ENCODE measurements at places on chromosomes 16 and 17. TPM values are rescaled to one million over a fixed set of nuclear protein-coding genes. Genes with fewer than 3 reads are reported as not detected.

Gene BCO1
- not detected for polyA plus RNA-seq

Gene PYY
- not detected for polyA plus RNA-seq

Gene CACNG3
- not detected for polyA plus RNA-seq

GRCh38 chr16:84243732-84244131 lies 3.9 kb upstream of the KCNG4 start:
- DNase-seq: no peak

- peak; percentile 76 for DNase-seq
These were observed 3.6 kb upstream of the MAP3K14 start for GRCh38 chr17:45320349-45320930.

DNA sequence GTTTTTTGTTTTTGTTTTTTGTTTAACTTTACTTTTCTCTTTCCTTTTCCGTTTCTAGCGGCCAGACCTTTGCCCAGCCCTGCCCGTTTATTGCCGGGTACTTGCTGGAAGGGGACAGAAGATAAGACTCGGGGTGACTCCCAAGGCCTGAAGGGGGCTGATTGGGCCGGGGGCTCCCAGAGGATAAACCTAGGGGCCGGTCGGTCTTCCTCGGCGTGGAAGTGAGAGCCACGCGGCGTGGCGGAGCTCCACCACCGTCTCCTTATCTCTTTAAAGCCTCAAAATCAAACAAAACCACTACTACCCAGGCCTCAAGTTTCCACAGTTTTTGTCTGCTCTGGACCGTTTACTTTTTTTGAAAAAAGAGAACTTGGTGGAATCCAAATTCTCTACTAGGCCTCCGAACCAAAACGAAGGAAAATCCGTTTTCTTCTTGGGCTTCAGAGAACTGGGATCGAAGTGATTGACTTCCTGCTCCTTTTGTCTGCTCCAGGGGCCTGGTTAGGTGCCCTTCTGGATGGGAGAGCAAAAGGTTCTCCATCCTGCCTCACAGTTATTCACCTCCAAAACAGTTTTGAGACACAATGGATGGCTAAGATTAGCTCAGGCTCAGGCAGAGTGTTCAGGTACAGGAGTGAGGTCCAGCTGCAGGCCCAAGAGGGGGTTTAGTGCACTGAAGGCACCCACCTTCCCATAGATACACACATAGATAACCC lies 8.5 kb upstream of the HOXB9 start:
- no peak for DNase-seq

DNA sequence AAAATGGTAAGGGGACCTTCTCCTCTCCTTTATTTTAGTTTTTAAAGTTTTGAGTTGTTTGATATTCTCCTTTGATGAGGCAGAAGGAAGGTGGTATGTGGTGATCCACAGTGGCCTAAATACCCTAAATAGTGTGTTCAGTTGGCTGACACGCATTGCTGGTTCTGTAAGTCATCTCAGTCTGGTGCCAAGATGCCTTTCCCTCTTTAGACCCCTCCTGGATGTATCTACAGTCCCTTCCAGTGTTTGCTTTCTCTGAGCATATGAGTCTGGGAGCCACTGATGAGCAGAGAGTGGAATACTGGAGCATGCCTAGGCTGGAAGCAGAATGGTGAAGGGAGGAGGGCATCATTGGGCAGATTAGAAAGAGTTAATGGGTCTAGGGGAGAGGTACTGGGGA lies 64.5 kb downstream of the NEUROD2 start:
- DNase-seq: no peak

DNA sequence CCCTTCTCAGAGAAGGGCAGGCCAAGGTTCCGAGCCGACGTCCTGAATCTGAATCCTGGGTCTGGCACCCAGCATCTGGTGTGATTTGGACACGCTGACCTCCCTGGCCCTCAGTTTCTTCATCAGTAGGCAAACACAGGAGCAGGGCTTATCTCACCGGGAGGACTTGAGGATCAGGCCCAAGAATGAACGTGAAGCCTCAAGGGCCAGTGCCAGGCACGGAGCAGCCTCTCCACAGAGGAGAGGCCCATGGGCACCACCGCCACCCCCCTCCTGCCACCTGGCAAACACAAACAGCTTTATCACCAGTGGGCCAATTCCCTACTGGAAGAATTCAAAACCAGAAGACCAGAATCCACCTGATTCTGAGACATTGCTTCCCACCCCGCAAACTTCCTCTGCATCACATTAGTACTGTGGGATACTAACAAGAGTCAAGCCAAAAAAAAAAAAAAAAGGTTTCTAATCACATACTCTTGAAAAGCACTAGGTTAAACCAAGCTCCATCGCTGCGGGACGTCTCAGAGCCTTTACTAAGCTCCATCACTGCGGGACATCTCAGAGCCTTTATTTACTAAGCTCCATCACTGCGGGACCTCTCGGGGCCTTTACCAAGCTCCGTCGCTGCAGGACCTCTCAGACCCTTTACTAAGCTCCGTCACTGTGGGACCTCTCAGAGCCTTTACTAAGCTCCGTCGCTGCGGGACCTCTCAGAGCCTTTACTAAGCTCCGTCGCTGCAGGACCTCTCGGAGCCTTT lies 68.0 kb upstream of the DOC2B start:
- DNase-seq: no peak

GRCh38 chr16:78591682-78592103 lies 492.2 kb downstream of the WWOX start:
- no peak for DNase-seq

- DNase-seq: no peak
These were observed 24.0 kb downstream of the MMP15 start for GRCh38 chr16:58049232-58050185.

DNA sequence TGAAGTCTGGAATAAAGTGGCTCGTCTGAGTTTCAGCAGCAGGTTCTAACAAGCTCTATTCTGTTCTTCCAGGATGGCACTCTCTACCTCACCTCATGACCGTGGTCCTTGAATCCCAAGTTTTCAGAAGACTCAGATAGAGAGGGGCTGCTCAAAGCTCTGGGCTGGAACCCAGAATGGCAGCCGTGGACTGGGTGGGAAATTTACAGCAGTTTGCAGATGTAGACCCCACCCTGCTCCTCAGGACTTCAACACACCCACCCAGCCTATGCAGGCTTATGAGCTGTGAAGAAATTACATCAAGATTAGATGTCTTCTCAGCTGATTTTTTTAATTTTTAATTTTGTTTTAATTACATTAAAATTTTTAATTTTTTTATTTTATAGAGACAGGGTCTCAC lies 59.4 kb downstream of the METRNL start:
- DNase-seq: no peak

GRCh38 chr17:72846399-72846798 lies 246.1 kb downstream of the SLC39A11 start:
- DNase-seq: no peak

GRCh38 chr16:56970934-56971767 lies 9.4 kb downstream of the CETP start:
- no peak for DNase-seq

GRCh38 chr17:52383493-52384100 lies 225.1 kb upstream of the CA10 start:
- peak; percentile 64 for DNase-seq
